ENCODE measurements at places on chromosomes 2 and 18.

GRCh38 chr2:217735899-217736298 is 266.9 kb downstream of the TNS1 start:
- no peak for DNase-seq

DNA sequence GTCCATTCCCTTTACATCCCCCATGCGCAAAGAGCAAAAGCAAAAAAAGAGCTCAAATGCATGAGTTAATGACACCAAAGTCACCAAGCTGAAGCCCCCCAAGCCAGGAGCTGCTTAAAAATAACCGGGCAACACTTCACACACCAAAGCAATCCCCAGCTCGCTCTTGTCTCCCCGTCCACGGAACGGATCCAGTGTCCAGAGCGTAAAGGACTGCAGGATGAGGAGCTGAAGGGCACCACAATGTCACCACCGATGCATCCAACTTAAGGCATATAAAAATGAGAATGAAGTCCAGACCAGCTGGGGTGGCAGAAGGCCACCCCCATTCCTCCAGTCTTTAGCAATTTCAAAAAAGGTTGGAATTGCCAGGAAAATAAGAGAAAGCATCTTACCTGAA is 8.7 kb downstream of the SMAD7 start:
- DNase-seq: no peak

GRCh38 chr2:113061241-113061640 is 2.2 kb downstream of the IL36RN start:
- no peak for DNase-seq

DNA sequence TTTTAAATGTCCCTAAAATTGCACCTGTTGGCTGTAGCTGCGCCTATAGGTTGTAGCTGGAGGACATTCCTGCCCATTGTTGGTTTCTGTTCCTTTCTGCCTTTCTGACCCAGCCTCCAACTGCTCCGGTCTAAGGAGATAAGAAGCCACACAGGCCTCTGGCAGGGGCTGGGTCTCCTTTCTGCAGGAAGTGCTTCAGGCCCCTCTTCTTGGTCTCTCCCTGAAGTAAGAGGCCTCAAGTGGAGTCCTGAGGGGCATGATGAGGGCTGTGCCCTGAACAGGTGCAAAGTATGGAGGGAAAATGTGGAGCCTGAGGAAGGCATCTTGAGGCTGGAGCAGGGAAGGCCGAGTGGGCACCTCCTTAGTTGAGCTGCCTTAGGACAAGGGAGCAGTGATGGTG is 10.4 kb upstream of the SFTPB start:
- no peak for DNase-seq

DNA sequence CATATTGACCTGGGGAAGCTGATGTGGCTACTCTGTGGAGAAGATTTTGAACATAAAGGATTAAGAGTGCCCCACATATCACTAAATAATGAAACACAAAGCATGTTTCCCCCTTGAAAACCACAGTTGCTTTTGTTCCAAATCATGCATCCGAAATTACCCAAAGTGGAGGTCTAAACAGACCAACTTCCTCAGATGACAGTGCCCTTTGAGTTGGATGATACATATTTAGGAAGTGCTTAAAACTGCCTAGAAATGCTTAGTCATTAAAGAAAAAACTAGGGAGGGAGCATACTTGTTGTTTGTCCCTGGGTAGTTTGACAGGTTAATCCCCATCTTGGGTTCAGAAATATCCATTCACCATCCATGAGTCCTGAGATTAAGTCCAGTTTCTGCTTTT is 1070.3 kb downstream of the SUCLG1 start:
- DNase-seq: no peak

DNA sequence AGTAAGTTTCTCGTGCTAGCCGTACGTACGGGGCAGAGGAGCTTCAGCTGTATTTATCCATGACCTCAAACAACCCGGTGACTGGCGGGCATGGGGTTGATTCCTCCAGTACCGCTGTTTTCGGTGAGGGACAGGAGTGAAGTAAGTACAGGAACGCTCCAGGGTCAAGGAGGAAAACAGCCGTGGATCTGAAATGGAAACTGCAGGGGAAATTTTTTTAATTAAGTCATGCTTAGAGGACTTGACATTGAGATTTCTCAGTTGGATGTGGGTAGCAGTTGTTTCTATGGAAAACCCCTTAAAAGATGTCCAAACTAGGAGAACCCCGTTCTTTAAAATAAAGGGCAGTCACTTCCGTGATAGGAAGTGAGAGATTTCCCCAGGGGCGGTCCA is 1.2 kb downstream of the RAB12 start:
- no peak for DNase-seq

GRCh38 chr2:20744366-20745335 is 77.7 kb downstream of the GDF7 start:
- DNase-seq: no peak

DNA sequence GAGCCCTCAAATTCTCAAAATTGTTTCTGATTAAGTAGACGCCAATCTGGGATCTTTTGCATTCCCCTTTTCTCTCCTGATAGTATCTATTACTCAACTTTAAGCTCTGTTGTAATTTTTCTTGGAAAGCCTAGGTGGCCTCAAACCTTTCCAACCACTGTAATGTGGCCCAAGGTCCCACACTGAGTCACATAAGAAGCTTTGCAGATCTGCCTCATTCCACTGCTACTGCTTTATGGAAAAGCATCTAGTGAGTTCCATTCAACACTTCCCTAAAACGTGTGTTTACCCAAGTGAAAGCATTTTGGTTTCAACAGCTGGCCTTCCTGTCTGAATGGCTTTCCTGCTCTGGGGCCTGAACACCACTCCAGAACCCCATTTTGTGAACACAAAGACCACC is 493.6 kb upstream of the SPHKAP start:
- DNase-seq: peak; percentile 85

DNA sequence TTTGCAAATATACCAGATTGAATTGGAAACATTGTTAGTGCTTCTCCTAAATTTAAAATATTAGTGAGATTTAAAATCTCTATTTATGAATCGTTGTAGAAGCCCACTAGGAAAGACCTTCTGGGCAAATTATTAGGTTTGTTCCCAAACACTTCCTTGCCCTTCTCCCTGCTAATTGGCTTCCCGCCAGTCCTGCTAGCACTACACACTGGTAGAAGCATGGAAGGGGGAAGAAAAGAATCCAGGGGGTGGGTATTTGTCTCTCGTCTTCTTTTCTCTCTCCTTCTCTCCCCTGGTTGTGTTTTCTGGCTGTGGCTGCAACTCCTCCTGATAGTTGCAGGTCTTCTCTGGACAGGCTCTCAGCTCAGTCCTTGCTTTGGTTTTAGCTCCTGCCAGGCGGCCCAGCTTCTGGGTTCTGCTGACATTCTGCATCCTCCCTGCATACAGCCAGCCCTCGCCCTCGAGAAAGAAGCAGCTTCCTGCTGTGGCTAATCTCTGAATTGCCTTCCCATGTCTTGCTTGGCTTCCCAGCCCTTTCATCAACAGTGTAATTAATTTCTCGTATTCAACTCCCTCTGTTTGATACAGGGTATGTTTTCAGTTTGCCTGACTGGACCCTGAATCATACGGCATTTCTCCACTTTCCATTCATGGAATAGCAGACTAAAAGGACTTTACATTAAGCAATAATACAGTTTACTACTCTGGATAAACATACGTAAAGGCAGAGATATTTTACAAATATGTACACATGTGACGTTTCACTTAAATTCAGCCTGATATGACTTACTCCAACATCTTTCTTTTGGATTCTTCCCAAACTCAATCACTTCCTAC is 6.9 kb upstream of the PARD3B start:
- DNase-seq: peak; percentile 73

- no peak for DNase-seq
Observed at GRCh38 chr2:191565647-191566198, 112.2 kb upstream of the NABP1 start.

- DNase-seq: no peak
Observed at GRCh38 chr2:26634636-26635230, 6.4 kb downstream of the CIB4 start.

- peak; percentile 53 for DNase-seq
Observed at GRCh38 chr2:36770542-36771287, 74.2 kb downstream of the VIT start.

GRCh38 chr2:58911877-58912276 is 670.8 kb upstream of the FANCL start:
- DNase-seq: no peak

DNA sequence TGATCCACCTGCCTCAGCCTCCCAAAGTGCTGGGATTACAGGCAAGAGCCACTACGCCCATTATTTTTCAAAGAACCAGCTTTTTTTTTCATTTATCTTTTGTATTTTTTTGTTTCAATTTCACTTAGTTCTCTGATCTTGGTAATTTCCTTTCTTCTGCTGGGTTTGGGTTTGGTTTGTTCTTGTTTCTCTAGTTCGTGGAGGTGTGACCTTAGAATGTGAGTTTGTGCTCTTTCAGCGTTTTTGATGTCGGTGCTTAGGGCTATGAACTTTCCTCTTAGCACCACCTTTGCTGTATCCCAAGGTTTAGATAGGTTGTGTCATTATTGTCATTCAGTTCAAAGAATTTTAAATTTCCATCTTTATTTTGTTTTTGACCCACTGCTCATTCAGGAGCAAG is 86.7 kb upstream of the MSTN start:
- no peak for DNase-seq

All from fibroblast of skin of right biceps (primary cell).